ENCODE measurements at places on chromosomes 16 and 17. TPM values are rescaled to one million over a fixed set of nuclear protein-coding genes. Genes with fewer than 3 reads are reported as not detected.

GRCh38 chr16:30434852-30435251 is 5.0 kb upstream of the DCTPP1 start:
- DNase-seq, result no peak

- DNase-seq, result peak; percentile 97
Observed at GRCh38 chr16:89103156-89103555, 9.5 kb downstream of the ACSF3 start.

DPEP2 gene
- 1.6 TPM for polyA plus RNA-seq

GRCh38 chr16:28300327-28300726 is 8.0 kb downstream of the SBK1 start:
- no peak for DNase-seq

EMP2 gene
- 17.0 TPM for polyA plus RNA-seq

DNA sequence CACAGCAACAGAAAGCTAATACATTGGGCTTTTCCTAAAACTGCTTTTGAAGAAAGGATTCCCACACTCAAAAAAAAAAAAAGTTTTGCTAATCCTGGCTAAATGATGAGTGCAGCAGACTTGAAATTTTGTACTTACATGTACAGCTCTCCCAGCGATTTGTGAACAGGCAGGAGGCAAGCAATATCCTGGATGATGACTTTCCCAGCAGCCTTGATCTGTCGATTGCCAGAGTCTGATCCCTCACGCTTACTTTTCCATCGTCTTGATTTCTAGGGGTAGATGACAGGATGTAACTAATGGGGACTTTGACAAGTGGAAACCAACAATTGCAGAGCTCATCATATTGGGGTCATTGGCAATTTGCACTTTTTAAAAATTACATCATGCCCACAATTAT is 91.4 kb downstream of the WDR59 start:
- no peak for DNase-seq

DNA sequence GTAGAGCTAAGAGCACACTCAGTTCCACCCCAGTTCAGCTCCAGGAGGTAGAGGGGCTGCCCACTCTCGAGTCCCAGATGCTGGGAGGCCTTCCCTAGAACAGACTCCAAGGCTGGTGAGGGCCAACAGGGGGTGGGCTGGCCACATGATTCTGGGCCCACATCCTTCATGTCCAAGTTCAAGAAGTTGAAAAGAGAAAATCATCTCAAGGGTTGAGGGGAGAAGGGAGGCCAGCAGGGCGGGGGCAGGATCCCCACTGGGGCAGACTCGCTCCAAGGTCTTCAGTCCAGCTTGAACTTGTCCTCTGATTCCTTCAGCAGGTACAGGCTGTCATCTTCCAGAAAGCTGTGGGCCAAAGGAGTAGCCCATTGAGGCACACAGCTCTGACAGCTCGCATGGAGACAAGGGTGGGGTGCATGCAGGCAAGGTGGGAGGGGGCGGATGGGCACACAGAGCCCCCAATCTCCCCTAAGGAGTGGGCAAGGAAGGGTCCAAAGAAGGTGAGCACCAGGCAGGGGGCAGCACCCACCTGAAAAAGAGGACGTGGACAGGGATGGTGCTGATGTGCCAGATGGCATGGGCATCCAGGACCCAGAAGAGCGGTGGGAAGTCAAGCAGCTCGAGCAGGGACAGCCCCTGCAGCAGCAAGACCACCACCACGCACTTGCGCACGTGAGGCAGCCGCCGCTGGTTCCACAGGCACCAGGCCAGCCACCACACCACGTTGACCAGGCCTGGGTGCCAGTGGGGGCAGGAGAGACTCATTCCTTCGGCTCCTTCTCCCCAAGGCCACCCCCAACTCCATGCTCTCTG is 4.5 kb downstream of the PNMT start:
- no peak for DNase-seq

- no peak for DNase-seq
Observed at GRCh38 chr17:4444782-4445473, 11.2 kb downstream of the SPNS3 start.

DNA sequence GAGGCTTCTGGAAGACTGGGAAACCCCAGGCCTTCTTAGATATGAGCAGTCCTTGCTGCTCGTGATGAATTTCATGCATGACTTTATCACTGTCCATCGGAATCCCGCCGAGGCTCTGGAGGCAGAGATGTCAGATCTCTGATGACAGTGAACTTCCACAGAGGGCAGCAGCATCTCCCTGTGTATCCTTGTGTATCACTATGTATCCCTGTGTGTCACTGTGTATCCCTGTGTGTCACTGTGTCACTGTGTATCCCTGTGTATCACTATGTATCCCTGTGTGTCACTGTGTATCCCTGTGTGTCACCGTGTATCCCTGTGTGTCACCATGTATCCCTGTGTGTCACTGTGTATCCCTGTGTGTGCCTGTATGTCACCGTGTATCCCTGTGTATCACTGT is 160.2 kb upstream of the CHMP6 start:
- DNase-seq, result no peak

DNAJC7 gene
- 93.0 TPM for polyA plus RNA-seq

DNA sequence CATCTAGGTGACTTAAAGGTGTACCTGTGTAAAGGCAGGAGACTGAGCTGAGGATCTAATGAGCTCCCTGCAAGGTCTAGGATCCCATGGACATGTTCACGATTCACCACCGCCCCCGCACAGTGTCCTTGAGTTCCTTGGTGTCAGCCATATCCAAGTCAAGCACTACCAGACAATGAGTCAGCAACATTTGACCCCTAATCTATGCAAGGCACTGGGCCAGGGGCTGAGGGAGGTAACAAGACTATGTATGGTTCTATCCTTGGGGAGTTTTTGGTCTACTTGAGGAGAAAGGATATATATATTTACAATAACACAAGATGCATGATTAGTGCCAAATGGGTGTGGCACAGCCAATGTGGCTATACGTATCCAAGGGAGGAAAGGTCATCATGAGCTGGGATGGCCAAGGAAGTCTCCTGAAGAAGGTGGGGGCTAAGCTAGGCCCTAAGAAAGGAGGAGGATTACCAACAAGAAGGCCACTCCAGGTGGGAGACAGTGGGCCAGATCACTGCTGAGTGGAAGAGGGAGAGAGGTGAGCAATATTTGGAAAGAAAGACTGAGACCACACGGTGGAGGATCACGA is 35.0 kb downstream of the ITGB3 start:
- DNase-seq, result no peak

GRCh38 chr16:49675413-49675812 is 180.5 kb downstream of the ZNF423 start:
- DNase-seq, result no peak

DNA sequence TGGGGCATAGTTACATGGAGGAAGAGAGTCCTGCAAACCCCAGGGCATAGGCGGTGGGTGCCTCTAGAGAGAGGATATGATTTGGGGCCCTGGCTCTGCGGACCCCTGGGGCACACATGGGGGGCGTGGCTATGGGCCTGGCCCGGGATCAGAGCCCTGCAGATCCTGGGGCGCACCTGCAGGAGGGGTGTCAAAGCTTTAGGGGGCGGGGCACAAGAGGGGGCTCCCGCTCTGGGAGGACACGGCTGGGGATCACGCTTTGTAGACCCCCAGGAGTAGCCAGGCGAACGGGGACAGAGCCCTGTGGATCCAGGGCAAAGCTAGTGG is 497 bp downstream of the BCL7C start:
- DNase-seq, result no peak

DNA sequence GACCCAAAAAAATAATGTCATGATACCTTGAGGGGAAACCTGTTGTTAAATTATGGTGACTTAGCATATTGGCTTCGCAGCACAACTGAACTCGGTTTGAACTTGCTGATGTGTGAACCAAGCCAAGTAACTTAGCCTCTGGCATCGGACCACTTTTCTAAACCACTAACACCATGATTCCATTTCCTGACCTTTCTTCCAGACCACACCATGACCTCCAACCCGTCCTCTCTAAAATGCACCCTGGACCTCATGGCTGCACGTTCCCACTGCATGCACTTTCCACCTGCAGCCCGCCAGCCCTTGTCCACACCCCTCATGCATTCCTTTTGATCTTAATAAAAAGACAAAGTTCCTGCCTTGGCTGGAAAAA is 29.3 kb downstream of the DYNLRB2 start:
- peak; percentile 20 for DNase-seq

PMP22 gene
- 74.0 TPM for polyA plus RNA-seq

CLDN7 gene
- polyA plus RNA-seq, result 250 TPM

- no peak for DNase-seq
Observed at GRCh38 chr17:69404399-69404798, 10.1 kb upstream of the MAP2K6 start.

CLDN6 gene
- 26.0 TPM for polyA plus RNA-seq

DNA sequence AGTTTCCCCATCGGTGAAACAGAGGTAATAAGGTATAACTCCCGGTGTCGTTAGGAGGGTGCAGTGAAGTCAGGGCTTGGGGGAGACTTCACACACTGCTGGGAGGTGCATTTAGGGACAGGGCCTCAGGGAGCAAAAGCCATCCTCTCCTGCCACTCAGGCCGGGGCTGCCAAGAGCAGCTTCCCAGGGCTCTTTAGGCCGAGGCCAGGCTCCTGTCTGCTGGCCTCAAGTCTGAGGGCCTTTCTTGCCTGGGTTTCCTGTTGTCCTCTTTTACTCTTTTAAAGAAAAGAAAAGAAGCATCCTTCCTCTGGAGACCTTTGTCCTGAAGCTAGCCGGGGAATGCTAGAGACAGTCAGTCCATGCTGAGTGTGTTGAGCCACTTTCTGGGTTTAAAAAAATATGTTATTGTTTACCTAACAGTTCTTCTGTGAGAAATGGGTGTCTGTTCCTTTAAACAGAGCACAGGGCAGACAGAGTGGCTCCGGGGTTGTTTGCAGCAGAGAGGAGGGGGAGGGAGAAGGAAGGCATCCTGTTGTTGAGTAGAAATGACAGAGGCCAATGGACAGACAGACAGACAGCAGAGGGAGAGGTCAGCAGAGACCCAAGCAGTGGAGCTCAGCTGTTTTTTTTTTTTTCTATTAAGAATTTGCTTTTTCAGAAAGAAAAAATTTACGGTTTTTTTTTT is 79.1 kb downstream of the C17orf67 start:
- no peak for DNase-seq

CCL16 gene
- polyA plus RNA-seq, result 0.19 TPM

GRCh38 chr17:15651583-15652110 is 32.1 kb upstream of the FBXW10B start:
- peak; percentile 97 for DNase-seq

DNA sequence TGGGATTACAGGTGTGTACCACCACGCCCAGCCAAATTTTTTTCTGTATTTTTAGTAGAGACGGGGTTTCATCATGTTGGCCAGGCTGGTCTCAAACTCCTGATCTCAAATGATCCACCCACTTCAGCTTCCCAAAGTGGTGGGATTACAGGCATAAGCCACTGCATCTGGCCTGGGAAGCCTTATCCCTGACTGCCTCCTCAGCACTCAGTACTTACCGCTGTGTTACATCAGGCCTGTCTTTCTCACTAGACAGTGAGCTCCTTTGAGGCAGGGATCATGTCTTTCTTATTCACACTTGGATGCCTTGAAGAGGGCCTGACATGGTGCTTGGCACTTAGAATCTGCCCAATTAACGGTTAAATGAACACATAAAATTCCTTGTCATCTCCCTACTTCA is 56.3 kb upstream of the MTMR4 start:
- DNase-seq, result no peak
